ENCODE measurements at places on chromosomes 1 and 21.
A peak's percentile ranks its signal among the peaks of the same experiment; 100 is the strongest.

DNA sequence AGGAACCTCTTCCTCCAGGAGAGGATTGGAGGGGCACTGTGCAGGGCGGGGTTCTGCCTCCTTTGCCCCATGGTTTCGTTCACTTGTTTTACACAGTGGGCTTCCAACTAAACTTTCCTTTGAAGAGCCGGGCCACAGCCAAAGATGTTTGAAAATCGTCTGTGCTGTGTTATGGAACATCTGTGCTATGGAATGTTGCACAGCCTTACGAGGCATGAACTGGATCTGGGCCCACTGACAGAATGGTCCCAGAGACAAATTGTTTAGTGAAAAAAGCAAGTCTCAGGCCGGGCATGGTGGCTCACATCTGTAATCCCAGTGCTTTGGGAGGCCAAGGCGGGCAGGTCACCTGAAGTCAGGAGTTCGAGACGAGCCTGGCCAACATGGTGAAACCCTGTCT, 12.6 kb upstream of the MEF2D start:
- no peak for DNase-seq

DNA sequence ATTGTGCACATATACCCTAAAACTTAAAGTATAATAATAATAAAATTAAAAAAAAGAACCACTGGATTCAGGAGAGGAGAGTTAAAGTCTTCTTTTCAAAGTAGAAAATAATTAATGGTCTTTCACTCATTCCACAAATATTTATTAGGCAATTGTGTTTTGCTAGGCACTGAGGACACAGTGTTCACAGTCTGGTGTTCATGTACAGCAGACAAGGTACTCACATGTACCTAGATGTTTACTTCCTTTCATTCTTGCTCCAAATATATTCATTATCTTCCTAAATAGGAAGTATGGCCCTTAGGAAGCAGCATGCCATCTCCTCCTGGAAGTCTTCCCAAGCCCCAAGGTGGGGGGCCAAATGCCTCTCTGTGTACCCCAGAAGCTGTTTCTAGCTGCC, 265.0 kb downstream of the NPHP4 start:
- DNase-seq, result no peak

GRCh38 chr21:40972151-40972550, 125.2 kb upstream of the DSCAM start:
- DNase-seq, result no peak

DNA sequence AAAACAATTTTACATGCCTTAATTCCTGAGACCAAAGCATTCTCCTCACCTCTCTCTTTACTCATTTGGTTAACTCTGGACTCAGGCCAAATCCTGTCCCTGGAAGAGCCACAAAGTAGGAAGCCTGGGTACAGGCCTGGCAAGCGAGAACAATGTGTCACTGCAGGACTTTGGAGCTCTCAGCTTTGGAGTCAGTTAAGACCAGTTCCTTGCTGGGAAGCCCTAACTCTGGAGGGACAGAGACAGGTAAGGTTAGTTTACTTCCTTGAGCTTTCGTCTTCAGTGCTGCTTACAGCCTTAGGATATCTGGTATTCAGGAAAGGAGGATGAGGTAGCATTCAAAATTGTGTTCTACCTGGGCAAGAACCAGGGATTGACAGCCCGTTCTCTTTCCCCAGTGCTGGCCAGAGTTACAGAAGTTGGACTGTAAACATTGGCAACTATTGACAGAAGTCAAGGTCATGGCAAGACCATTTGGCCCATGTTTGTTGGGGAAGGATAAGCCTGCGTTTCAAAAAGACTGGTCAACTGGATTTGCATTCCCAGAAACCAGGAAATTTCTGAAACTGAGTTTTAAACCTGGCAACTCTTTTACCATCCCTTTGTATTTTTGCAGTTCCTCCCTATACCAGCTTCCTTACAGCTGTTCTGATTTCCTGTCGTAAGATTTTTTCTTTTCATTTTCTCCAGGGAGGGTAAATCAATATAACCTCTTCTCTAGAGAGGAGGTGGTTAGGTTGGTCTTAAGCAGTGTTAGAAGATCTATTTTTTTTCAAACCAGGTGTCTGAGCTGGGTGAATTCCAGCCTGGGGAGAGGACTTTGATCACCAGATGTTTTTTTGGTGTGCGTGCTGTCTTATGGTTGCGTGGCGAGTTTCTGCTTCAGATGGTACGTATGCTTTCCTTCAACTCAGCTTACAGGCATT, at the start of gene C4BPB:
C4BPB (plus strand) TSS at position 160 of the 926 bp plus-strand sequence; CDS start at position 832, 672 bp downstream.
- DNase-seq, result peak; percentile 28

DNA sequence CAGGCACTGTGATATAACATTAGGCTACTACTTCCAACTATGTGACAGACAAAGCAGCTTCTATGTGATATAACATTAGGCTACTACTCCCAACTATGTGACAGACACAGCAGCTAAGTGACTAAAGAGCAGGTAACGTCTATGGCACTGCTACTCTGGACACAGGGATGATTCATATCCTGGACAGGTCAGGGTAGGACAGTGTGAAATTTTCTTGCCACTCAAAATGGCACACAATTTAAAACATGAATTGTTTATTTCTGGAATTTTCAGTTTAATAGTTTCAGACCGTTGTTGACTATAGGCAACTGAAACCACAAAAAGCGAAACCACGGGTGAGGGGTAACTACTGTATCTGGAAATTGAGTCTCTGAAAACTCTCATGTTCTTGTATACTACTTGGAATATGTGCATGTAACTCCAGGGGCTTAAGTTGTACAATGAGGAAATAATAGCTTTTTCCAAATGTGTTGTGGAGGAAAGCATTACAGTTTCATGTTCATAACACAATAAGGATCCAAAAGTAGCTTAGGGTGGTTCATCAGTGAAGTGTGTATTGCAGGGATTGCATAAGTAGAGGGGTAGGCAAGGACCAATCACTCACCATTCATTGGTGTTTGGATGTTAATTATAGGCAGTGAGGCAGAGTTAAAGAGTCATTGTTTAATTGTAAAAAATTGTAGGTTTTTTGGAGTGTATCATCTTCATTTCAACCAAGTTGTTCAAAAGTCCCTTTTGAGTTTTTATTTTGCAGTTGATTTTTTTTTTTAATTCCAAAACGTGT, 5.3 kb downstream of the DTL start:
- DNase-seq, result no peak

DNA sequence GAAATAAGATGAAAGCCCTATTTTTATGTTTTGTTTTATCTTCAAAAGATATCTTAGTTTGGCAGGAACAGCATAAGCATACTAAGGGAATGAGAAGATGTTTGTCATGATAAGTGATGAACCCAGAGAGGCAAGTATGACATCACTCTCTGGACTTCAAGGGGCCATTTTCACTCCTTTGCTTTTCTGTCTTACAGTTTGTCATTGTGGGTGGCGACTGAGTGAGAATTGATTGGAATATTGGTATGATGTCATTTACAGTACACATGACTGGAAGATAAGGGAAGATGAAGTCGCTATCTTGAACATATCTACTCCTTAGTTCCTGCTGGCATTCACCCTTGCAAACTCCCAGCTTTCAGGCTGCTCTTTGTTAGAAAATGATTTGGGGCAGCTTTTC, 258.1 kb upstream of the RAB4A start:
- no peak for DNase-seq

DNA sequence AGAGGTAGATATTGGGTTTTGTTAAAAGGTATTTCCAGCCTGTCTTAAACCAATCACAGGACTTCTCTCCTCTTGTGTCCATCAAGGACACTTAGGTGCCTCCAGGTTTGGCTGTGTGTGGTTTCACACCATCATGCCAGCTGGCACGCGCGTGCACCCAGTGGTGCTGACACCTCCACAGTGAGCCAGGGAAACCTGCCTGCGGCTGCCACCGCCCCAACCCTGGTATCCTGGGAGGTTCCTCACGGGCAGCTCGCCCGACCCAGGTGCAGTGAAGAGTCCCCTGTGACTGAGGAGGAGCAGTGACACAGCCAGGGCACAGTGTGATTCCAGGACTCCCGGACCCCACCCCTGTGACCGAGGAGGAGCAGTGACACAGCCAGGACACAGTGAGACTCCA, 13.2 kb upstream of the COL6A2 start:
- DNase-seq, result no peak

- no peak for DNase-seq
These were observed 154.2 kb downstream of the RERE start for GRCh38 chr1:8663090-8663802.

GRCh38 chr1:56712150-56712549, 67.0 kb downstream of the PRKAA2 start:
- DNase-seq, result no peak

- no peak for DNase-seq
These were observed 80.4 kb upstream of the C1orf87 start for GRCh38 chr1:60153961-60154360.

GRCh38 chr1:48061162-48062136, 64.3 kb upstream of the TRABD2B start:
- DNase-seq, result peak; percentile 45

DNA sequence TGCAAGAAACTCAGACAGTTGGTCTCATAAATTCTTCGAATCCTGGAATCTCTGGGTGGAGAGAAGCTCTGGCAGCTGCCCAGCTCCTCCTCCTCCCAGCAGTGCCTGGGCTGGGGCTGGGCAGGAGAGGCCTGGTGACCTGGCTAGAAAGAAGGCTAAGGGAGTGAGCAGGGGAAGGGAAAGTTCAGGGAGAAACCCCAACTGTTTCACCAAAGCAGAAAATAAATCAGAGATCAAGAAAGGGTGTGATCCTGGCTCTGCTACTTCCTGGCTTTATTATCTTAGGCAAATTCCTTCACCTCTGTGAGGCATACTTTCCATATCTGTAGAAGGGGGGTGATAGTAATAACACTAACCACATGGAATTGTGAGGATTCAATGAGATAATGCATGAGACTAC, 8.8 kb upstream of the COL16A1 start:
- DNase-seq, result peak; percentile 98

DNA sequence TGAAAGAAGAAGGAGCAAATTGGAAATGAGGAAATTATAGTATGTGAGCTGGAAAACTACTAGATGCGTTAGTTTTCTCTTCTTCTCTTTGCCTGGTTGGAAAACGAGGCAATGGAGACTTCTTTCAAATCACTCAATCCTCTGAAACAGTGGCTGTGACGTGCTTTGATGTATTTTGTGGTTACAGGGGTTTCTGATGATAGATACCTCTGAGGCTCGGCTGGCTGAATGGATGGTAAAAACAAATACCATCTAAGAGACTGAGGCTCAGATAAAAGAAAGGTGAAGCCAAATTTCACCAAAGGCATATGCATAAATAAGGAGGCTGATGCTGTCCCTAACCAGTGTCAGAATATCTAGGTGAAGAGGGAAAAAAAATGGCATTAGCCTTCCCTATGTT, 15.1 kb downstream of the MAB21L3 start:
- DNase-seq, result no peak

DNA sequence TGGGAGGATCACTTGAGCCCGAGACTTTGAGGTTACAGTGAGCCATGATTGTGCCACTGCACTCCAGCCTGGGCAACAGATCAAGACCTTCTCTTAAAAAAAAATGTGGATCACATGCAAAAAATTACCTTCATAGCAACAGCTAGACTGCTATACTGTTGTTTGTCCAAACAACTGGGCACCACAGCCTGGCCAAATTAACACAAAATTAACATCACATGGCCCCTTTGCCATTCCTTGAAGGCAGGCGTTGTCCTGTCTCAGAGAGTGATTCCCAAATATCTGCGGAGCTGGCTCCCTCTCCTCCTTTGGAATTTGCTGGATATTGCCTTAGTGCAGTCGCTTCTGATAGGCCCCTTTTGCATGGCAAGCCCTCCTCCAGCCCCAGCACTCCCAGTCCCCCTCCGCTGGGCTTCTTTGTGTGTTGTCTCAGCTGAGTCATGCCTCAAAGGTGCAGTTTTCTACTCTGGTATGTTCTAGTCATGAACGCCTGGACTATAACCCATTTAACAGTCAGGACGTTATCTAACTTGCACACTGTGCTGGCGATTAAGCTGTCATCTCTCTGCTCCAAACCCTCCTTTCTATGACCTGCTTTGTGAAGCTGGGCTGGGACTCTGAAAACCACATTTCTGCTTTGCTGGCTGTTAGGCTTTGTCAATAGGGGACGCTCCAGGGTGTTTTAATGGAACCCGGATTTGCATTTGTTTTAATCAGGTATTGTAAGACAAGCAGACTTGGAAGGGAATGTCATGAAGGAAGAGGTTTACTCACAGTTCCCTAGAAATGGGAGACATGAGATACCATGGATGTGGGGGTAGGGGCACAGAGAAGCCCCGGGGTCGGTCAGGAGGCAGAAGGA, 20.1 kb upstream of the HPCAL4 start:
- no peak for DNase-seq

- DNase-seq, result peak; percentile 77
These were observed 1.4 kb downstream of the LHX4 start for GRCh38 chr1:180231506-180231921.

DNA sequence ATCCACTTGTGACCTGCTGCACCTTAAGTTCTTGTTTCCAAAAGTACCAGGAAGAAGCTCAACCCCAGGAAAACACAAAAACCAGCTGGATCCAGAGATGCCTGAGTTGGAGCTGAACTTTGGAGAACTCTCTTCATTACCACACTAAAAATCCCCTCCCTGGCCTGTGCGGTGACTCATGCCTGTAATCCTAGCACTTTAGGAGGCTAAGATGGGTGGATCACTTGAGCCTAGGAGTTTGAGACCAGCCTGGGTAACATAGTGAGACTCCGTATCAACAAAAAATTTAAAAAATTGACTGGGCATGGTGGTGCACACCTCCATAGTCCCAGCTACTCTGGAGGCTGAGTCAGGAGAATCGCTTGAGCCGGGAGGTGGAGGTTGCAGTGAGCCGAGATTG, 6.2 kb downstream of the MAP1LC3C start:
- peak; percentile 21 for DNase-seq

DNA sequence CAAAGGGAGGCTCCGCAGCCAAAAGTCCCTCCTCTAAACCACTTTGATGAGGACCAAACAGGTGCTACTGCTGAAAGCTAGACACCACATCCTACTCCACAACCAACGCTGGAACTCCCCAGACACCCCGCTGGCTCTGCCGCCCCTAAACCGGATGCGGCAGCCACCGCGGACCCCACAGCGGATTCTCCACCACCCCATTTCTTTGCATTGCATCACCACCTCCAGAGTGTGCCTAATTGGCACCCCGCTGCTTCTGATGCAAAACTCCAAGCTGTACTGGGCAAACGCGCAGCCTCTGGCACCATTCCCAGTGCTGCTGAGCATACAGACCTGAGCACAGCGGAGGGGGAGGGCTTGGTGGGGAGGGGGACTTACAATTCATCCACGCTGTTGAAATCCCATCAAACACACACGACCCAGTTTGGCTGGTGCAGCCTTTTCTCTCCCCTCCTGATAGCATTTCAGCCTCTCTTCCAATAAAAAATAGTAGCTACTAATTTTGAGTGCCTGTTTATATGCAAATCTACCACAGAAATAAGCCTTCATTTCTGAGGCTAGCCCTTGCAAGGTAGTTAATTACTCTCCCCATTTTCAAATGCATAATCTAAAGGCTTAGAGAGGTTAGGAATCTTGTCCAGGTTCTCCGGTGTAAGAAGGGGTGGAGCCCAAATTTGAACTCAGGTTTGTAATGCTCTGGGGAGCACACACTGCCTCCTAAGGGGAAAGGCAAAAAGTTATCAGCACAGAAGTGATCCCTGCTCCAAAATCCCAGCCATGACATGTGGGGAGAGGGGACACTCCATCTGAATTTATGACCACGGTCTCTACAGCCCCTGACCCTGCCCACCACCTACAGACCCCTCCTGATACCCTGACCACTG, 12.2 kb upstream of the RGS16 start:
- DNase-seq, result no peak
